ENCODE measurements at places on chromosomes 5 and 9.

- no peak for DNase-seq
Observed at GRCh38 chr9:106421772-106422171, 441.2 kb upstream of the ZNF462 start.

GRCh38 chr5:19001539-19001938 lies 986.5 kb downstream of the CDH18 start:
- no peak for DNase-seq

DNA sequence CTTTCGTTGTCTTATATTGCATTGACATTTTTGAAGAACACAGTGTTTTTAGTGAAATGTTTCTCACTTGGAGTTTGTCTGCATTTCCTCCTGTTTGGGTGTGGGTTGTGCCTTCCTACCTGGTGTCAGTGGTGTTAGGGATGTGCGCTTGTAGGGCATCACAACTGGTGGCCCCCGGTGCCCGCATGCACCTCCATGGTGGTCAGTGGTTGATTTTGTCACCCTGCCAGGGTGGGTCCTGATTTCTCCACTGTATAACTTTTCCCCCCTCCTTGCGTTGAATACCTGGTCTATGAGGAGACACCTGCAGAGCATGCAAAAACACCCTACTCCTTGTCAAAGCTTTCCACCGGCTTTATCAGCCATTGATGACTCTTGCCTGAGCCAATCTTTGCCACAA lies 132.9 kb downstream of the BARX1 start:
- no peak for DNase-seq

DNA sequence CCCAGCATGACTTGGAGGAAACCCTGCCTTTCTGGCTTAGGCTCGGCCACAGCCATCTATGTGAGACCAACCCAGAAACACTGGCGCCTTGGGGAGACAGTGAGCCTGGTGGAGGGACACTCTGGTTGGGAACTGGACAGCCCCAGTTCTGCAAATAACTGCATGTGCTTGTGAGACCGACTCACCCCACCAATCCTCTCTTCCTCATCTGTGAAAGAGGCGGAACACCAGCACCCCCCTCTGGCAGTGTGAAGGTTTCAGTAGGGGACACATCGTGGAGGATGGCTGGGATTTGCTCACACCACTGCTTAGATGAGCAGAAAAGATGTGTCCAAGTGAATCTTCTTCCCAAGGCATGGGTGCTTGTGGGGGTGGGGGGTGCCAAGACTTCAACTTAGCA lies 43.4 kb upstream of the N4BP3 start:
- DNase-seq = peak; percentile 77

DNA sequence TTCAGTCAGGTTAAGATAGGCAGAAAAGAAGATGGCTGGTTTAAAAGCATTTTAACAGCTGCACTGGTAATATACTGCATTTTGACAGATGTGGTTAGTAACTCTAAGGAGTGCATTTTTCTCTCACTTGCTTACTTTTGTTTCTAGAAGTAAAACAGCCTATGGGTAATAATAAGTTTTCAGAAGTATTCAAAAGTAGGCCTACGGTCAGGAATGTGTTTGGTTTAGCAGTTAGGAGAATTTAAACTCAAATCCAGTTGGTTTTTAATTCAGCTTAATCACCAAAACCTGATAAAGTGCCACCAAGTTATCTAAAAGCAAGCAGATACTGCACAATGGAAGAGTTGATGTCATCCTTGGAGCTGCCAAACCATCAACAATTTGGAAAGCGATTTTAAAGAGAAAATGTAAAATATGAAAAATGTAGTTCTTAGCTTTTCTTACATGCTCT lies 160.3 kb downstream of the ARSB start:
- DNase-seq = no peak

DNA sequence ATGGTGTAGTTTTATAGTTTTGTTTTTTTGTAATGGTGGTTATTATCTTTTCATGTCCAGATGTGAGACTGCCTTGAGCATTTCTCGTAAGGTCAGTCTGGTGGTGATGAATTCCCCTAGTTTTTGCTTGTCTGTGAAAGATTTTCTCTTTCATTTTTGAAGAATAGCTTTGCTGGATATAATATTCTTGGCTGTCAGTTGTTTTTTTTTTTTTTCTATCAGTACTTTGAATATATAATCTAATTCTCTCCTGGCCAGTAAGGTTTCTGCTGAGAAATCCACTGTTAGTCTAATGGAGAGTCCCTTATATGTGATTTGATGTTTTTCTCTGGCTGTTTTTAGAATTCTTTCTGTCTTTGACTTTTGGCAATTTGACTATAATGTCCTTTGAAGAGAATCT lies 106.9 kb downstream of the CARTPT start:
- no peak for DNase-seq

DNA sequence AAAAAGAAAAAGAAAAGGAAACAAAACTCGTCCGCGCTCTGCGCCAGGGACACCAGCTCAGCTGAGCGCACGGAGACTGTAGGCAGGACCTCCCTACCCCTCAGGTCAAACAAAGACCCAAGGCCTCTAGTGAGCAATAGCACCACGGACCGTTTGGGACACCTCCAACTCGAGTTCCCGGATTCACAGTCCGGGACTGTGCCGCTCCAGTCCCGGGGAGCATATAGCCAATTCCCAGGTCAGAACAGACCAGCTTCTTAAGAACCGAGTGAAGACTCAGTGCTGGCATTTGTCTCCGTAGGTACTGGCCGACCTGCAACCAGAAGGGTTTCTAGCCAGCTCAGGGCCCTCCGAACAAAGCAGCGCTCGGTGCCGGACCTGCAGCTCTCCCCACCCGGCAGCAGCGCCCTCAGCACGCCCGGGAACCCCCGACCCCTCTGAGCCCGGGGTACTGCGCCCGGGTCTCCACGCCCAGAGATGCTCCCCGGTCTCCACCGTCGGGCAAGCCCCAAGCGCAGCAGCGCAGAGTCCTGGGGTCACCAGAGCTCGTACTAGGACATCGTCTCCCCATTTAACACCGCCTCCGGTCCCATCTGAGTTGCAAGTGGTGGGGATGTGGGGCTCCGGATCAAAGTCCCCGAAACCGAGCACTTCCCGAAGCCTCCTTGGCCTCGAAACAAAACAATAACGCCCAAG lies 591 bp downstream of the ABCA1 start:
- DNase-seq = peak; percentile 68

GRCh38 chr5:103587185-103587748 lies 24.7 kb upstream of the NUDT12 start:
- DNase-seq = peak; percentile 16

- DNase-seq = no peak
Observed at GRCh38 chr5:129398026-129398678, 61.9 kb upstream of the ADAMTS19 start.

GRCh38 chr5:113749334-113749733 lies 235.8 kb downstream of the YTHDC2 start:
- no peak for DNase-seq

- no peak for DNase-seq
Observed at GRCh38 chr5:146645342-146645741, 129.4 kb upstream of the GPR151 start.

DNA sequence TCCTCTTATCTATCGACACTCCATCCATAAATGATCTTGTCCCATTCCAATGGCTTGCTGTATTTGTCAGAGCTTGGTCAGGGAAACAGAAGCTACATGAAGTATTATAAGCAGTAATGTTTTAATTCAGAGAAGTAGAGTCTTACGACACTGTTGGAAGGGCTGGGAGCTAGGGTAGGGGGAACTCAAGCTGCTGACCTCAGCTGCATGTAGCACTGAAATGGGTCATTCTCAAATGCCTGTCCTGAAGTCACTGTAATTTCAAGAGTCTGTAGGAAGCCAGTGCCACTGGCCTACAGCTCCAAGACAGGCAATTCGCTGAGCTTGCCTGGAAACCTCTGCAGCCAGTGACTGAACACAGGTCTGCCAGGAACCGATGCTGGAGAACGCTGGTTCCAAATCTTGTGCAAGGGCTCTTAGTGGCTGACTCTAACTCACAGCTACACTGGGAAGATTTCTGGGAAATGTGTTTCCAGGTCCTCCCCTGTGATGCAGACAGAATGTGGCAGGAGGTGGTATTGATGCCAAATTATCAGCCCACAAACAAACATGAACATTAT lies 532.4 kb downstream of the CCDC171 start:
- no peak for DNase-seq

- no peak for DNase-seq
Observed at GRCh38 chr9:113661074-113661473, 197.5 kb downstream of the RGS3 start.

GRCh38 chr9:103287361-103287760 lies 292.2 kb downstream of the CYLC2 start:
- DNase-seq = no peak

GRCh38 chr5:55665065-55665464 lies 47.1 kb downstream of the SLC38A9 start:
- DNase-seq = no peak

- no peak for DNase-seq
Observed at GRCh38 chr5:68475476-68475983, 260.0 kb downstream of the PIK3R1 start.

- no peak for DNase-seq
Observed at GRCh38 chr5:148980731-148981130, 82.1 kb downstream of the SH3TC2 start.

DNA sequence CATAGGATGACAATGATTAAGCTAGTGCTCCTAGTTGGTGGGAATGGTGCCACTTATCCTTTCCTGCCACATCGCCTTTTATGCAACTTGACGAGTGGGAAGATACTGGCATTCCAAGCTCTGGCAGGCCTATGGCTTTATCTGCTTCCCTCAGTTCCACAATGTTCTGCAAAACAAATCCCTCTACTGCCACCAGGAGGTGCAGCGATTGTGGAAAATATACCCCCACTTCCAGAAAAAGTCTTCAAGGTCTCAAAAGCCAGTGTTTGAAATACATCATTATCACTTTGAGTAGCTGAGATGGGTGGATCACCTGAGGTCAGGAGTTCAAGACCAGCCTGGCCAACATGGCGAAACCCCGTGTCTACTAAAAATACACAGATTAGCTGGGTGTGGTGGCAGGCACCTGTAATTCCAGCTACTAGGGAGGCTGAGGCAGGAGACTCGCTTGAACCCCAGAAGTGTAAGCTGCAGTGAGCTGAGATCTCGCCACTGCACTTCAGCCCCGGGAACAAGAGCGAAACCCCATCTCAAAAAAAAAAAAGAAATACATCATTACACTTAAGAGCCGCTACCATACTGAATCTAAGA lies 3.4 kb downstream of the CLINT1 start:
- peak; percentile 50 for DNase-seq

GRCh38 chr9:125593581-125594222 lies 113.3 kb downstream of the MAPKAP1 start:
- DNase-seq = no peak

Measured in NB4 (cell line).